ENCODE measurements at places on chromosomes 5 and 9.
A peak's percentile ranks its signal among the peaks of the same experiment; 100 is the strongest.

DNA sequence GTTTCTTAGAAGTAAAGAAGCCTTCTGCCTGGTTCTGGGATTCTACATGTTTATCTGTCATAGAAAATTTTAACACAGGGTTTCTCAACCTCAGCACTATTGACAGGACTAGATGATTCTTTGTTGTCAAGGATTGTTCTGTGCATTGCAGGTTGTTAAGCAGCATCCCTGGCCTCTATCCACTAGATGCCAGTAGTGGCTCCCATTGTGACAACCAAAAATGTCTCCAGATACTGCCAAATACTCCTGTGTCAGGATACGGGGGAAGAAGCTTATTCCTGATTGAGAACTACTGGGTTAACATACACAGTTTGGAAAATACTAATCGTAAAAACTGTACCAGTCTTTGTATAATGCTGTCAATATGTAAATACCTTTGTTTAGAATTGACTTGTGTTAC lies 167.1 kb downstream of the NIPBL start:
- DNase-seq, result peak; percentile 3

GRCh38 chr5:79229357-79230174 lies 6.4 kb upstream of the JMY start:
- DNase-seq, result no peak

DNA sequence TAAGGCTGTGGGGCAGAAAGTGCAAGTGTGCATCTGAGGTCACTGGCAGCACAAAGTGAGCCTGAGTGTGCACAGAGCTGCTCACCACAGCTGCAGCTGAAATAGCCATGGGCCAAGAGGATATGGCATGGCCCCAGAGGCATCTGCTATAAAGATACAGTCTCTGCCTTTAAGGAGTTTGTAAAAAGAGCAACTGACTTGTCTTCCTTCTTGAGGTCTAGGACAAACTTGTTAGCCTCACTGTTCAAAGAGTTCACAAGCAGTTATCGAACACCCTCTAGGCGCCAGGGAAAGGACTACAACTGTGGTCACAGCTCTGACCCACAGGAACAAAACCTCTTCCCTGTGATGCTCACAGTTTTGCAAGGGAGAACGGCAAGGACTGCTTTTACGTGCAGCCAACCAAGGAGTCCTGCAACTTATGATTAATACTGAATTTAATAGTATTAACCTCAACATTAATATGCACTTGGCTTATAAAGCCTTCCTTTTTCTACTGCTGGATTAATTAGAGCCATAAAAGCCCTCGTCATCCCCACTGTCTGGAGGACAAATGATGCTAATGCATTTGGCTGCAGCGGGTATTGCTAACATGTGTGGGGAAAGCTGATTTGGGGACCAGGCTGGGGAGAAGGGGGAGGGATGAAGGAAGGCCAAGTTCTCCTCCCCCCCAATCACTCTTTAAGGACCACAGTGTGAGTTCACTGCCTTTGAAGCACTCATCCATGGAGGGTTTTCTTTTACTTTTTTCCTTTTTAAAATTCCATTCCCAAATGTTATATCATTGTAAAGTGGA lies 189.8 kb upstream of the TRIM32 start:
- peak; percentile 53 for DNase-seq

DNA sequence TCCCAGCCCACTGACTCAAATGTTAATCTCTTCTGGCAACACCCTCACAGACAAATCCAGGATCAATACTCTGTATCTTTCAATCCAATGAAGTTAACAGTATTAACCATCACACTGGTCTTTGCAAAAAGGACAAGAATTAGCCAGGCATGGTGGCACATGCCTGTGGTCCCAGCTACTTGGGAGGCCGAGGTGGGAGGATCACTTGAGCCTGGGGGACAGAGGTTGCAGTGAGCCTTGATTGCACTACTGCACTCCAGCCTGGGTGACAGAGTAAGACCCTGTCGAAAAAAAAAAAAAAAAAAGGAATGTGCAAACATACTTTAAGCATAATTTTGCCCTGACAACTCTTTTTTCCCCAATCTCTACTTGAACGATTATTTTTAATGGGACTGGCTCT lies 57.9 kb upstream of the ERBIN start:
- no peak for DNase-seq

DNA sequence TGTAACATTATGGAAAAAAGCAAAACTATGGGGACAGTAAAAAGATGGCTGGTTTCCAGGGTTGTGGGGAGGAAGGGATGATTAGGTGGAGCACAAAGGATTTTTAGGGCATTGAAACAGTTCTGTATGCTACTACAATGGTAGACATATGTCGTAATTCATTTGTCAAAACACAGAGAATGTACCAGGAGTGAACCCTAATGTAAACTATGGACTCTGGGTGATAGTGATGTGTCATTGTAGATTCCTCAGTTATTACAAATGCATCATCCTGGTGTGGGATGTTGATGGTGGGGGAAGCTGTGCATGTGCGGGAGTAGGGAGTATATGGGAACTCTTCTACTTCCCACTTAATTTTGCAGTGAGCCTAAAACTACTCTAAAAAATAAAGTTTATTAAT lies 135.0 kb upstream of the GABRP start:
- no peak for DNase-seq

GRCh38 chr5:127824126-127824525 lies 120.9 kb downstream of the CCDC192 start:
- peak; percentile 28 for DNase-seq

DNA sequence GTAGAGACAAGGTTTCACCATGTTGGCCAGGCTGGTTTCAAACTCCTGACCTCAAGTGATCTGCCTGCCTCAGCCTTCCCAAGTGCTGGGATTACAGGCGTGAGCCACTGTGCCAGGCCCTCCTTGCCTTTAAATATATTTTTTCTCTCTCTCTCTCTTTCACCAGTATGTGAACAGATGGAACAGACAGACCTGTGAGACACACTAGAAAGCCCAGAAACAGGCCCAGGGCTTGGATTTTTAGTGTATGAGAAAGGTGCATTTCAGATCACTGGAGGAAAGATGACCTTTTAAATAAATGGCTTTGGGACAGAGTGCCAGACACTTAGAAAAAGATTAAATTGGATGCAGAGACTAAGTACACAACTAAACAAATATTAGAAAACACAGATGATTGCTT lies 3.1 kb downstream of the RASGEF1C start:
- DNase-seq, result no peak

- DNase-seq, result no peak
These were observed 35.3 kb upstream of the SLIT3 start for GRCh38 chr5:169336242-169336641.

DNA sequence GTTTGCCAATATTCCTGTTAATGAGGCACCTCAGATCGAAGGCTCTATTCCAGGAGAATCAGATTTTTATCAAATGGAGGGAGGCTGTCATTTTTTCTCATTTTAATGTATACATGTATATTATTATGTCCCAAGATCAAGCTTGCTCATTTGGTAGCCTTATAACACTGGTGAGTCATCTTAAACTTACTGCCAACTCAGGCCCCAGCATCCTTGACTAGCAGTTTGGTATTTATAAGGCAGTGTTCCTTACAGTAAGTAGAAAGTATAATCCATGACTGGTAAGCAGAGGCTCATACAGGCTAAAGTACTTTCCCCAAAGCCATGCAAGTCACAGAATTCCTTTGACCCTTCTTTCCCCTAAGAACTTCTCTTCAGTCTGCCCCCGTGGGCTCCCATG lies 90.7 kb upstream of the NR3C1 start:
- peak; percentile 77 for DNase-seq

DNA sequence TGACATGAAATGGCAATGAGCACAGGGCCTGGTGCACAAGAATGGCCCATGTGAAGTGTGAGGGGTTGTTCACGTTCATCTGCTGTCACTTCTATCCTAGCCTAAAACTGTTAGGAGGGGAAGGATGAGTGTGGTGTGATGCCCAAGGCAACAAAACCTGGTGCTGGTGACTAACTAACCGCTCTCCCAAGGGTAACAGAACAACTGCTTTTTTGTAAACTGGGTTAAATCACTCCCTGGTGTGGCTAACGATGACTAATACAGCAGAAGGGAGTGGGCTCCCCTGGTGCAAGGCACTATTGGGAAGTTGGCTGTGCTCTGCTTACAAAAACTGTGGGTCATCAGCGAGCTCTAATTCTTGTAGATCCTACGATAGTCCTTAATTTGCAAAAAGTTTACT lies 103.2 kb upstream of the VCAN start:
- peak; percentile 75 for DNase-seq

DNA sequence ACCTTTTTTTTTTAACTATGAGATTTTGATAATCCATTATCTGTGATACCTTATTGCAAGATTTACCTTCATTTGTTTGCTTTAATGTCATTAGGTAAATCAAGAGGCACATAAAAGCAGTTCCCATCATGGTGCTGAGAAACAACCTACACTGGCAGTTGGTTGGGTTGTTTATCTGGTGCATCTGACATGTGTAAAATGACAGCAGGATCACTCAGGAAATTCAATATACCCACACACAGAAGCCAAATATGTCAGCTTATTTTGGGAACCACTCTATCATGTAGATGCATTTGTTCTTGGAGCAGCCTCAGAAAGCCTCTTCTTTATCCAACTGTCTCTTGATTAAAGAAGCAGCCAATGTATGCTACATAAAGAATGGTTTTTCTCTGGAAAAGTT lies 7.8 kb upstream of the CCDC192 start:
- DNase-seq, result no peak

- DNase-seq, result no peak
These were observed 41.1 kb upstream of the KLF4 start for GRCh38 chr9:107530679-107531078.

DNA sequence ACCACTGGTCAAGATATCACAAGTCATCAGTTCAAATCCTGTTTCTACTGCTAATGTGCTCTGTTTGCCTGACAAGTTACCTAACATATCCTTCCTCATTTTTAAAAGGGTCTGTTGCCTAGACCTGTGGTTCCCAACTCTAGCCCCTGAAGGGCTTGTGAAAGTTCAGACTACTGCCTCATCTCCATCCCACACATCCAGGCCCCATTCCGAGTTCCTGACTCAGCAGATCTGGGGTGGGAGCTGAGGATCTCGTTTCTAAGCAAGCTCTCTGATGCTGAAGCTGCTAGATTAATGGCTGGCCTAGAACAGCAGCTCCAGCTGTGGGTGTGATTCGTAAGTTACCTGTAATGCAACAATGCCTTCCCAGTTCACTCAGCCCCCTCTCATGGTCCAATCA lies 32.5 kb downstream of the S1PR3 start:
- no peak for DNase-seq

- DNase-seq, result no peak
These were observed 21.4 kb downstream of the C5orf47 start for GRCh38 chr5:174010365-174010764.

- no peak for DNase-seq
These were observed 35.1 kb downstream of the SHB start for GRCh38 chr9:38033941-38034340.

DNA sequence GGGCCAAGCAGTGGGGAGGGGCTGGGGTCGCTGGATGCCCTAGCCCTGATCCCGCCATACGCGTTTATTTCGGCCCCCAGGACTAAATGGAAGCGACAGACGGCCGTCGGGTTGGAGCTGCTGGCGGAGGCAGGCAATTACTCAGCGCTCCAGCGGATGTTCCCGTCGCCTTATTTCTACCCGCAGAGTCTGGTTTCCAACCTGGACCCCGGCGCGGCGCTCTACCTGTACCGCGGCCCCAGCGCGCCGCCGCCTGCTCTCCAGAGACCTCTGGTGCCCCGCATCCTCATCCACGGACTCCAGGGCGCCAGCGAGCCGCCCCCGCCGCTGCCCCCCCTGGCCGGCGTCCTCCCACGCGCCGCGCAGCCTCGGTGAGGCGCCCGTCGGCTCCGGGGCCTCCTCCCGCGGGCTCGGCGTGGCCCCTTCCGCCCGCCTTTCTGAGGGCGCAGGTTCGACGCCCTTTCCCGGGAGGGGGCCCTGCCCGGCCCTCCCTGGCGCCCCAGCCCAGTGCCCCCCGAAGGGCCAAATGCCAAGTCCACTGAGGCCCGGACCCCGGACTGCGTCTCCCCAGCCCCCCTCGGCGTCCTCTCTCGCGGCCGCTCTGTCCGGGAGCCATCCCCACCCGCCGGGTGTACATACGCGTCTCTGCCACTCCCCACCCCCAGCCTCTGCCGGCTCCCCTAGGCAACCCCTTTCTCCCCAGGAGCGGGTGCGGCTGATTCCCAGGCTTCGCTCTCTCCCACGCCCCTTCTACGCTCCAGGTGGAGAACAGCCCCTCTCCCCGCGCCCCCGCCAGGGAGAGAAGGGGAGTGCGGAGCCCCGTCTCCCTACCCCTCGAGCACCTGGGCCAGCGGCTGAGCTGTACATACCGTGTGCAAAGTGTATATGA lies 7.0 kb downstream of the BARHL1 start:
- DNase-seq, result no peak

DNA sequence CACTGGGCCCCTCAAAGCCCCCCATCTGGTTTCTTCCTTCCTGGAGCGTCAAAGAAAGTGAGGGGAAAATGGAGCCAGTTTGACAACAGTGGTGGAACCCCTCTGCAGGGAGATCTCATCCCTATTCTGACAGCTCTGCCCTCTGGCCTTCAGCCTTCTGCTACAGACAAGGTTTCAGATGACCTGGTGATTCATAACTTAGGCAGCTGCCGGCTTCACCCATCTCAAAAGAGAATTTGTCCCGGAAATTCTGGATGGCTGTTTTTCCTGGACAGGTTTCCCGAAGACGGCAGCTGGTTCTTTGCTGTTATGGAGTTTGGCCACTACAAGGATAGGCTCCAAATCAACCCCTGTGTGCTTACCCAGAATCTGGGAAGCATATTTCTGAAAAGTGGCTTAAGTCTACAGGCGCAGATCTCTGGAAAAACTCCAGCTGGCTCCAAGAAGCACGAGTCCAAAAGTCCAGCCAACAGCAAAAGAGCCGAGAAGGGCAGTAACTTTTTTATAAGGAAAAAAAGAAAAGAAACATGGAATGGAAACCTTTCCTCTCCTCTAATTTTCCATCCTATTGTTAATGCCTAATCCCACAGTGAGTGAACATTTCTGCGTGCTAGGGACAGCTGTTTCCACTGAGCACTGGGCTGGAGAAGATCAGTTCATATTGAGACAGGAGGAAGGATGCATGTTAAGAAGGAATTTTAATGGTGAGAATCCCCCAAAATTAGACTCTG lies 54.5 kb downstream of the ZNF366 start:
- DNase-seq, result peak; percentile 85

GRCh38 chr5:135011355-135012032 lies 22.5 kb downstream of the PITX1 start:
- DNase-seq, result no peak

DNA sequence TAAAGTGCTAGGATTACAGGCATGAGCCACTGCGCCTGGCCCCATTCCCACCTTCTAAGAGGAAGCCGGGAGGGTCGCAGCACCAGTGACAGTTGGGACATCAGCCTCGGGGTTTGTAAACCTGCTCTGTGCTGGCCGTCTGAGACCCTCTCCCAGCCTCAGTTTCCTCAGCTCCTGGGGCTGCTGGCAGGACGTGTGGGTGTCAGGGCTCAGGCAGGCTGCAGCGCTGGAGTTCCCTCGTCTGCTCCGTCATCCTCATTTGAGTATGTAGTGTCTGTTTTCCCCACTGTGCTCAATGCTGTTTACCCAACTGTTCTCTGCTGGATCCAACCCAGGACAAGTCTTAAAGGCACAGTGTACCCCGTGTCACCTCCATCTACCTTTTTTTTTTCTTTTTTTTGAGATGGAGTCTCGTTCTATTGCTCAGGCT lies 2.0 kb upstream of the NINJ1 start:
- peak; percentile 41 for DNase-seq

Measured in astrocyte of the hippocampus (primary cell).